ENCODE measurements at places on chromosomes 6 and 20.
A peak's percentile ranks its signal among the peaks of the same experiment; 100 is the strongest.

GRCh38 chr6:25237579-25237978 is 41.6 kb upstream of the CARMIL1 start:
- no peak for DNase-seq

DNA sequence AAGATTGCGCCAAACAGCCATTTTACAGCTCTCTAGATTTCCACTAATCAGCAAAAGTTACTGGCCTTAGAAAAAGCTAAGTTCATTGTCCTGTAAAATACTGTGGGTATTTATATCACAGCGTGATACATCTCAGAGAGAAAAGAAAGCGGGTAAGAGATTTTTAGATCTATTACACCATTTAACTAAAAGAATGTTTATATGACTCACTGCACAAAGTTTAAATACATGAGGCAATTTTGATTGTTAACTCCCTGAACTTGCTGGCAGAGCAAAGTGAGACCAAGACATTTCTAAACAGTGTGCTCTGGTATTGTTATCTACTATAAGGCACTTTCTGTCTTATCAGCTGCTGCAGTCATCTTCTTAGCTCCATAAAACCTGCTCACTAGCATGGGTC is 314.3 kb downstream of the EPHA7 start:
- no peak for DNase-seq

DNA sequence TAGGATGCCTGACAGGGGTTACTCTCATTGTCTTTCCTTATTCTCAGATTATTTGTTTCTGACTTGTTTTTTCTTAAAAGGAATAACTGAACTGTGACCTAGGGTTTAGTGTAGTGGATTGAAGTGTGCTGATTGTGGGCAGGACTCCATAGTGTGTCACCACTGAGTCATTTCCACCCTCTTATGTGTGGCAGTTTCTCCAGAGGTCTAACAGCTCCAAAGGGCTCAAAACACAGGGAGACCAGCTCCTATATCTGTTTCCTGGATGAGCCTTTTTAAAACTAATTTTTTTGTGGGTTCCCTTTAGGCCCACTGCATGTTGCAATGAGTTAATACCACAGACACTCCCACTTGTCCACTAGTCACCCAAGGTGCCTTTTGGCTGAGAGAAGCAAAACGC is 951.1 kb upstream of the ADGRB3 start:
- DNase-seq, result no peak

DNA sequence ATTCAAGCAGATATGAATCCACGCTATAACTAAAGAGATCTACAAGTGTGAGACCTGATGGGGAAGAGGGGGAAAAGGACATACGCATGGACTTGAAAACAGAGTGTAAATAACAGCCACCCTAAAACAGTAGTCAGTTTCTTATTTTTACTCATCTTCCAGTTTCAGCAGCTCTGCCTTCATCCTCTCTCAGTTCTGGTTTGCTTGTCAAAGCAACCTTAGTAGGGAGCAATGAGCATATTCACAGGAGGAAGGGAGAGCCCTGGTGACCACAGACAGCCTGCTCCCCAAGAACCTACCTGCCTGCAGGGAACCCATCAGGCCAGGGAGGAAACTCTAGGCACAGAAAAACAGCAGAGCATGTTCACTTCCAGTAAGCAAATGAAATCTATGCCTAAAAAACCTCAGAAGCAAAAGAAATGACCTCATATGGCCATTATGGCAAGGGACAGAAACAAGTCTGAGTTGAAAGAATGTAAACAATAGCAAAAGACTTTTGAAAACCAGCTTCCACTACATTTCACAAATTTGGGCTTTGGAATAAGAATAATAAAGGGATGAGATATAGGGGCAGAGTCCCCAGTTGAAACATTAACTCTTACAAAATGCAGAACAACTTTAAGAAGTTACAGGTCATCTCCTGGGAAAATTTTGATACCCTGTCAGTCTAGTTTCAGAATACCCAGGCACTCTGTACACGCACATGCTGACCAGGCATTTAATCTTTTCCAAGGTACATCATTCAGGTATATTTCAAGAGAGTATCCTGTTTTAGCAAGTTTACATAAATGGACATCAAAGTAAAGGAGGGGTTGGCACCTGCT is 120.8 kb upstream of the BCLAF1 start:
- DNase-seq, result no peak

- no peak for DNase-seq
These were observed 37.9 kb downstream of the NEDD9 start for GRCh38 chr6:11194356-11195218.

DNA sequence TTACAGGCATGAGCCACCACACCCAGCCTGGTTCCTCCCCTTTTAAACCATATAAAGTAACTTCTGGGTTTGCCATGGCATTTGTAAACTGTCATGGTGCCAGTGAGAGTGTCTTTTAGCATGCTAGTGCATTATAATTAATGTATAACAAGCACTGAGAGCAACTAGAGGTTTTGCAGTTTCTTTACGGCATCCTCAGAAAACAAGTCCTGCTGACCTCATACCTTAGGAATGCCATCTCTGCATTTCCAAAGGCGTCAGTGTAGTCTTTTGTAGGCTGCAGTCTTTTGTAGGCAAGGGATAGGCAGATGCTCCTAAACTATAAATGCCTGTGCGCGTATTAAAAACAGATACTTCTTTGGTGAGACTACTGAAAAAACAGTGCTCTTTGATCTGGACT is 75.0 kb upstream of the EZR start:
- peak; percentile 66 for DNase-seq

GRCh38 chr6:39073471-39074355 is 25.1 kb downstream of the GLP1R start:
- DNase-seq, result no peak

GRCh38 chr6:35168461-35168861 is 27.3 kb upstream of the TCP11 start:
- no peak for DNase-seq

- DNase-seq, result no peak
These were observed 21.6 kb downstream of the SPAG4 start for GRCh38 chr20:35637276-35637675.

GRCh38 chr6:67287566-67287965 is 1347.5 kb upstream of the ADGRB3 start:
- no peak for DNase-seq

DNA sequence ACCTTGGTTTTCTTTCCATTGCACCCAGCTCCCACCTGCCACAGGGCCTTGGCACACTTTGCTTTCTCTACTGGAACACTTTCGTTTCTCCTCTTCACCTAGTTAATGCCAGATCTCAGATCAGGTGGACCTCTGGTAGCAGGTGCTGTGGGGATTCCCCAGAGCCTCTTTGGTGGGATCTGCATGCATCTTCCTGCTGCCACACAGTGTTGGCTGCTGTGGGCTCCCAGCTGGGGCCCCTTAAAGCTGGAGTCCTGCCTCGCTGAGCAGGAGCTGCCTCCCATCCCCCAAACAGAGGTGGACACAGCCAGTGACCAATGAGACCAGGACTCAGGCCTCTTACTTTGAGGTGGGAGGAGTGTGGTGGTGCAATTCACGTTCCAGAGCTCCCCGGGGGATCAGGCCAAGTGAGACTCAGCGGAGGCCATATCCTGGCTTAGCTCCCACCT is 28.4 kb downstream of the CEBPB start:
- no peak for DNase-seq

GRCh38 chr6:170046791-170047626 is 243.9 kb downstream of the DLL1 start:
- DNase-seq, result peak; percentile 9

DNA sequence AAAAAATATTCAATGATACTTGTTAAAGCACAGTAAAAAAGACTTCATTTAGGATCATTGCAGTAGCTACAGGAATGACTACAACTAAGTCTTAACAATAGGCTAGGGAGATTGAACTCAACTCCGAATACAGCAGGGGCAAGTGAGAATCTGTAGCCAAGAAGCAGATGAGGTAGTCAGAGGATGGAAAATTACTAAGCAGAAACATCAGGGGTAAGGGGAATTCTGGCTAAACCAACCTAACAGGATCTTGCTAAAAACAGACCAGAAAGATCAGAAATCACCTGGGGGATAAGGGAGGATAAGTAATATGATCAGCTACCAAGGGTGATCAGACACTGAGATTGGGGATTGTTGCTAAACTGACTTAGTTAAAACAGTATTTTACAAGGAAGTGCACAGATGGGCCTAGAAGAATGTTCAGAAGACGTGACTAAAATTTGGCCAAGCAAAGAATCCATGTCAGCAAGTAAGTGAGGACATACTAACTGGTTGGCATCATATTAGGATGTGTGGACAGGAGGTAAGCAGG is 217.5 kb downstream of the TENT5A start:
- no peak for DNase-seq
